ENCODE measurements at places on chromosomes 16 and 17.

DNA sequence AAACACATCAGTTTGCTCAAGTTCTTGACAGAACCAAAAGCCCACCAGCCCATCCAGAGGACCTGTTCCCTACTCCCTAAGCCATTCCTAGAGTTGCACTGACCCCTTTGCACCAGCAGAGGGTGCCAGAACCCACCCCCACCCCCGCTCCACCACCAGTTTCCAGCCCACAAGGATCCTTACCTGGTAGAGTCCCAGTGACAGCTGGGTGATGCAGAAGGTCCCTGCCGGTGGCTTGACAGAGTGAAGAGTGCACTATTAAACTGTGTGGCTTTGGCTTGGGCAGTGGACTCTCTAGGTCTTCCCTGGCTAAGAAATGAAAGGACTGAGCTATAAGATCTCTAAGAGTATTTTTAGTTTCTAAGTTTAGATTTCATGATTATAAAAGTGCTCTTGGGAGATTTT lies 73.3 kb upstream of the MTMR4 start:
- peak; percentile 74 for DNase-seq

GRCh38 chr17:50345432-50346312 lies at the start of gene XYLT2:
TSS of gene XYLT2 (plus strand) at chr17:50346126. CDS start at chr17:50346141, 15 bp downstream.
- peak; percentile 92 for DNase-seq

DNA sequence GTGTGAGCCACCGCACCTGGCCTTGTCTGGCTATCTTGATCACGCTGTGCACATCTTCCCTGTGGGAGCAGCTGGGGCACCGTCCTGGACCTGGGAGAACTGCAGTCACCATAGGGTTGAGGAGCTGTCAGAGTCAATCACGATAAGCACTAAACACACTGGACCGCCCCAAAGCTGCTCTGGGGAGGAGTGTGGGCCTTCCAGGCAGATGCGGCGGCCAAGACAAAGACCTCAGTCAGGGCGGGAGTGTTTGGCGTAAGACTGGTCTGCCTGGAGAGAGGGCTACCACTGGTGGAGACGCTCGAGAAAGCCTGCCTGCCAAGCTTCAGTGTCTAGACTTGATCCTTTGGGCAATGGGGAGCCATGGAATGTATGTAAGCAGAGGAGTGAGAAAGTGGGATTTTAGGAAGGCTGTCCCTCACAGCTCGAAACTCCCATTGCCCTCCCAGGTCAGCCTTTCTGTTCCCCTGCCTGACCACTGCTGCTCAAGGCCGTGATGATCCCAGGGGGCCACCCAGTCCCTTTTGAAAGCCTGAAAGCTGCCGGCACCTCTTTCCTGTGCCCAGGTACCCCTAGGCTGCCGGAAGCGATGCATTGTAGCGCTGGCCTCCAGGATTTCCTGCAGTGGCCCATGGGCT lies 29.3 kb upstream of the CIBAR2 start:
- DNase-seq: no peak

GRCh38 chr17:78400581-78401240 lies 22.3 kb downstream of the PGS1 start:
- DNase-seq: no peak

DNA sequence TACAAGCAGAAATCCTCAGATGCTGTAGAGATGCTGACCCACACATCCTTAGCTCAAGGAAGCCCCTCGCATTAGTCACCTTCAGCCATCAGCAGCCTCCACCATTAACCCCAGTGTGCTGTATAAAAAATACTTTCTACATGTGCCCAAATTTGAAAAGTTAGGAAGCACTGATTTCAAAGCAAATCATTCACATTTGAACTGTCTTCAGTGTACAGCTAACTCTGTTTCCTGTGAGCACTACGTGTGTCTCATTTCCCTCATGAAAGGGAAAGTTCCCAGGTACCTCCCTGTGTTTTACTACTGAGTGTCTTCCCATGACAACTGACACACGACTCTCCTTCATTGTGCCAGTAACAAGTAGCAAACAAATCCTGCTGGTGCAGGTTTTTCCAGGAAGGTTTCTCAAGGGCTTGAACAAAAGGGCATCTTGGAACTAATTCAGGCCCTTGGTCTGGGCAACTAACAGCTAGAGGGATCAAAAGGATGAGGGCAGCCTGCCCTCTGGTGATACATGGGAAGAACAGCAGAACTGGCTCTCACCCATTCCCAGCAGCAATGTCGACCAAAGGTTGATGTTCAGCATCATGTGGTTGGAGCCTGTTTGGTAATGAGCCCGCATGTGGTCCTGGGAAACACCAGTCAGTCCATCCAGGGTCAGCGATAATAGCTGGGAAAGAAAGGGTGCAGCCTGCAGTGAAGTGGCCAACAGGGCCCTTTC lies 4.0 kb downstream of the SLC35B1 start:
- no peak for DNase-seq

GRCh38 chr17:77036841-77037381 lies 103.9 kb upstream of the SEC14L1 start:
- DNase-seq: no peak

DNA sequence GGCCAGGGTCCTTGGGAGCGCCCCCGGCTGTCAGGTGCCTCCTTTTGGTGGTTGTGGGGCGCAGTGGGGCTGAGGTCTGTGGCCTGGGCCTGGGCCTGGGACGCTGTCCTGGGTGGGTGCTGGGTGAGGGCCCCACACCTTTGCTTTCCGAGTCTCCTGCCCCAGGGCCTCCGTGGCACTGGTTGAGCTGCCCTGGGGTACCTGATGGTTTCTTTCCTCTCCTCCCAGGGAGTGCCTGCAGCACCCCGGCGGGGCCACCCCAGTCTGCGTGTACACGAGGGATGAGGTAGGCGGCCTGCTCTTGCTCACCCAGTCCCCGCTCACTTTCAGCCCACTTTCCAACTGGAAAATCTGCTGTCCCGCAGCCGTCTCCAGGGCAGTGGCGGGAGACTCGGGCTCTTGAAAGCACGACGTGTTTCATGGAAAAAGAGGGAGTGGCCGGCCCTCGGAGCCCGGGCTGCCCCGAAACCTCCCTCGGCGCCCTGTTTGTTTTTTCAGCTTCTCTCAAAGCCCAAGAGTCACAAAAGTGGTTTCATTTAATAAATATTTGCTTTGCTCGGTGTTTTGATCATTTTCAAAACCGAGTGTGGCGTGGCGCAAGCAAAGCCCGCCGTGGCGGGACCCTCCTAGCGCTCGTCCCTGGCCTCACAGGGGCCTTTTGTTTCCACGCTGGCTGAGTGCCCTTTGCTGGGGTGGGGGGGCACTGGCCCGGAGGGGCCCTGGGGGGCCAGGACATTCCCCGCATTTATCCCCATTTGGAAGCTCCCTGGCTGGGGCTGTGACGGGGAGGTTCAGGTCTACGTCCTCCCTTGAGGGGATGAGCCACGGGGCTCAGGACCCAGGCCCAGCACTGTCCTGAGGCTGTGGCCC lies 17.4 kb downstream of the ASPSCR1 start:
- DNase-seq: no peak

GRCh38 chr17:55081559-55081958 lies 113.0 kb downstream of the STXBP4 start:
- DNase-seq: no peak

- peak; percentile 70 for DNase-seq
These were observed 781 bp downstream of the ARHGDIA start for GRCh38 chr17:81870131-81870980.

- no peak for DNase-seq
These were observed 641.3 kb downstream of the KCNJ2 start for GRCh38 chr17:70810609-70811008.

- DNase-seq: no peak
These were observed 10.0 kb downstream of the TPPP3 start for GRCh38 chr16:67383284-67383683.

- peak; percentile 70 for DNase-seq
These were observed 669 bp downstream of the RNF167 start for GRCh38 chr17:4940555-4941318.

- no peak for DNase-seq
These were observed 22.5 kb downstream of the STAT5A start for GRCh38 chr17:42310787-42311215.

- no peak for DNase-seq
These were observed 11.2 kb downstream of the DOC2B start for GRCh38 chr17:170130-170670.

GRCh38 chr16:81473969-81474959 lies 29.7 kb downstream of the CMIP start:
- DNase-seq: no peak

- no peak for DNase-seq
These were observed 307.0 kb downstream of the KCNJ2 start for GRCh38 chr17:70476368-70476767.

GRCh38 chr17:60573236-60574051 lies 26.5 kb upstream of the PPM1D start:
- DNase-seq: no peak

- peak; percentile 82 for DNase-seq
These were observed 802 bp upstream of the TOB1 start for GRCh38 chr17:50866950-50867362.

- no peak for DNase-seq
These were observed 8.2 kb downstream of the GALNS start for GRCh38 chr16:88848557-88848956.

- no peak for DNase-seq
These were observed 7.6 kb downstream of the MRM1 start for GRCh38 chr17:36608794-36609497.

DNA sequence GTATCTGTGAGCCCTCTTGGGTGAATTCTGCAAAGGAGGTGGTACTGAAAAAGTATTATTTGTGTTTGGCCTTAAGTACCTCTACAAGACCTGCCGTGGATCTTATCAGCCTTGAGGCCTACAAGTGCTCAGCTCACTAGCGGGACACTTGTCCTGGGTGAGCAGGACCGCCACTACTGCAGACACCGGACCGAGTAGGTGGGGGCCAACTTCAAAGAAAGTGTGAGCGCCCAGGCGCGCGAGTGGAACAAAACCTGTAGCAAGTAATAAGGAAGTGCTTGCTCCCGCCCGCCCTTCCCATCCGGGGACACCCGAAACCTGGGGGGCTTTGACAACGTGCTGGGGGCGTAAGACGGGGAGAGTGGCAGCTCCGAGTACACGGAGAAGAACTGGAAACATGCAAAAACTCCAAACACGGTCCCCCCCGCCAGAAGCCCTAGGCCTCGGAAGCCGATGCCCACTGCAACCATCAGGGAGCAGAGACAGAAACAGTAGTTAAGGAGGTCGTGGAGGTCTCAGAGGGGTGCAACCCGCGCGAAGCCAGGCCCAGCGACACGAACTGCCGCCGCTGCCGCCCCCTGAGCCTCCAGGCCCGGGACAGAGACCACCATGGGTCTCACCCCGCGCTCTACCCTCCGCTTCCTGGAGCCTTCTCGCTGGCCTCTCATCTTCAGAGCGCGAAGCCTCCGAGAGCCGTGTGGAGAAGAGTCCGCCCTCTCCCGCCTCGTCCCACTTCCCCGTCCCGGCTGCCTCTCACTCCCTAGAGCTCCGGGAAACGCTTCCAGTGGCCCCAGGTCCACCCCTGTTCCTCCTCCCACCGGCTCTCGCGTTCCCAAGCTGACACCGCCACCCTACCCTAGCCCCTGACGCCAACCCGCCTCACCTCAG lies 537 bp downstream of the CNOT1 start:
- peak; percentile 73 for DNase-seq

- DNase-seq: no peak
These were observed 3.9 kb downstream of the TRPV3 start for GRCh38 chr17:3553419-3554401.

DNA sequence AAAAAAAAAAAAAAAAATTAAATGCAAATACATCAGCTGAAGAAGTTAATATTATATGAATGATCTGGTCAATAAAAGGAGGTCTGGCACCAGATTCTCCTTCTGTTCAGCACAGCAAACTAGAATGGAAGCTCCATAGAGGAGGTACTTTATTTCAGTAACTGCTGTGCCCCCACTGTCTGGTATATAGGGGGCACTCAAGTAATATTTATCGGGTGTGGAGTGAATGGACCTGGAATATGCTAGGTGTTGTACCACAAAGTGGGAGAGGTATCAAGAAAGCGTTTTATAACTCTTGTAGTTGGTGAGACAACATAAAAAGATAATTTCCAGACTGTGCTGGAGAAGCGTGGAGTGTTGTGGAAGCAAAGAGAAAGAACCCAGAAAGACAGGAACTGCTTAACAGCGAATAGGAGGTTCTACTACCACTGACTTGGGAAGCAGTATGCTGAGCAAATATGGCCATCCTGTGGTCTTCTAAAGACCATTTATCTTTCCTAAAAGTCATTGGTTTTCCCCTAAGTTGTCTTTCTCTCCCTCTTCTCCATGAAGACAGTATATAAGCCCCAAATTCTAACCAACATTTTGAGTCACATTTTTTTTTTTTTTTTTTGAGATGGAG lies 12.2 kb upstream of the PRKCA start:
- no peak for DNase-seq

DNA sequence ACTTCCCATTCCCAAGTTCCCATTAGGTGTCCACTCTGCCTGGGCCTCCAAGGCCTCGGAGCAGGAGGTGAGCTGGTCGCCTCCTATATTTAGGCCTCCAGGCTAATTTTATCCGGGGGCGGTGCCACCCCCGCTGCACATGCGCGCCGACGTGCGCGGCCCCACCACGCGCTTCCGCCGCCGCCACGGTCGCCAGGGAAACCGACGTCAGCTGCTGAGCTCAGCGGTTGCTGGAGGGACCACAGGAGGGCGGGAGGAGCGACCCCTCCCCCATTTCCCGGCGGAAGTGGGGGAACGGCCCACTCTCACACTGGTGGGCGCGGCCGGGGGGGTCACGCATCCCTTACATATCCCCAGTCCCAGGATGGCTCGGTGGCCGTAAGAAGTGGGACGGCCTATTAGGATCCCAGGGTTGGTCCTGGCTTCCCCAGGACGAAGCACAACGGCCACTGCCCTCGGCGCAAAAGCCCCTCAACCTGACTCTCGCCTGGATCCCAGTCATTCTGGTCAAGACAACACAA lies 1.0 kb downstream of the PER1 start:
- peak; percentile 85 for DNase-seq

- no peak for DNase-seq
These were observed 2.9 kb upstream of the LYRM9 start for GRCh38 chr17:27895940-27896535.

GRCh38 chr17:42997390-42997983 lies 732 bp upstream of the RPL27 start:
- DNase-seq: no peak

DNA sequence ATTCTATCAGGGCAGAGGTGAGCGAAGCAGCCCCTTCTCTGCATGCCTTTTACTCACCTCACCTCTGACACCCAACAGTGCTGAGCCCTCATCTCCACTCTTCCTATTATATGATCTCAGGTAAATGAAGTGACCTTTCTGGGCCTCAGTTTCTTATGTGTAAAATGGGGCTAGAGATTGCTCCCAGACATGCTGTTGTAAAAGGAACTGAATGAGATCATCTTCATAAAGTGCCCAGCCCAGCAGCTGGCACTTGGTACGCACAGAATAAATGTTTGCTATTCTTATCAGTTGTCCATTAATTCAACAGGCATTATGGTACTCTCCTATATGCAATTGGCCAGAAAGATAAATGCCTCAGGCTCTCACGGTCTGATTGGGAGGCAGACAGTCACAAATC lies 4.5 kb upstream of the GALK1 start:
- DNase-seq: no peak

GRCh38 chr17:49597928-49598655 lies 22.4 kb downstream of the NXPH3 start:
- no peak for DNase-seq

Measured in activated T-cell treated with anti-CD3 and anti-CD28 coated beads, Interleukin-2, amount 50 U/mL, for 48 hours (primary cell).